Muscle of leg (tissue), 16 donors: ENCODE measurements at places on chromosomes 2 and 18.

GRCh38 chr2:132670496-132671150 is 618 bp upstream of the LYPD1 start:
- DNase-seq = peak; percentile 23

GRCh38 chr18:23585897-23586248 is 433 bp downstream of the NPC1 start:
- DNase-seq = no peak

DNA sequence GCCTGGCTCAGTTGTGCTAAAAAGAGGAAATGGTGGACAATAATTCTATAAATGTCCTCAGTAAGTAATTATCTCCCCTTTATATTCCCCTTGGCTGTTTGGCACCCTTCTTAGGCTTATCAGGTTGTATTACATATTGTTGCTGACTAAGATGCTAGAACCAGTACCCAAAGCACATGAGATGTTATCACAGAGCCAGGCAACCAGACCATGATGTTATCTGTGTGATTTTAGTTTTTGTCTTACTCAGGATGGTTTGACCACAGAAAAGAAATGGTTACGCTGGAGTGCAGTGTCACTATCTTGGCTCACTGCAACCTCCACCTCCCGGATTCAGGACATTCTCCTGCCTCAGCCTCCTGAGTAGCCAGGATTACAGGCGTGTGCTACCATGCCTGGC is 15.2 kb downstream of the R3HDM1 start:
- no peak for DNase-seq

DNA sequence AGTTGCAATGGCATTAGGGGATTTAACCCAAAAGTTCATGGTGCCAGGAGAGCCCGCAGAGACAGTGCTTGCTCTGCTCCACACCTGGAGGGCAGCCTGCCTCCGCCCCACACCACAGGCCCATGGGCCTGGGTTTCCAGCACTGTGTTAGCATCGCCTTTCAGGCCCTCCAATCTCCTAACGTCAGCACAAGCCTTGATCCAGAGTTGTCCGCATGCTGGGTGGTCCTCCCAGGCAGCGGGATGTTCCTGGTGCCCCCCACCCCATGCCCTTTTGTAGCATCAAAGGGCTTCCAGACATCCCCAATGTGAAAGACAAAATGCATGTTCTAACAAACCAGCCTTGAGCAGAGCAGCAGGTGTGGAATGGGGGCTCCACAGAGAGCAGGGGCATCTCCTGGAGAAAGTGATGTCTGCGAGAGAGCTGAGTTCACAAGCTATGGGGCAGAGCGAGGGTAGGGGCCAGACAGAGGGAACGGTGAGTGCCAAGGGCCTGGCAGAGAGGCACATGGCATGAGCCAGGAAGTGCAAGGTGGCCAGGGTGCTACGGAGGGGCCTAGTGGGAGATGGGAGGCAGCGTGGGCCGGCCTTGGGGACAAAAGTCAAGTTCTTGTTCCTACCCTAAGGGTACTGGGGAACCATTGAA is 119.2 kb downstream of the CYP26B1 start:
- no peak for DNase-seq

GRCh38 chr2:118822572-118822971 is 24.9 kb downstream of the EN1 start:
- DNase-seq = no peak

GRCh38 chr2:234490271-234491091 is 6.4 kb downstream of the ARL4C start:
- DNase-seq = no peak

DNA sequence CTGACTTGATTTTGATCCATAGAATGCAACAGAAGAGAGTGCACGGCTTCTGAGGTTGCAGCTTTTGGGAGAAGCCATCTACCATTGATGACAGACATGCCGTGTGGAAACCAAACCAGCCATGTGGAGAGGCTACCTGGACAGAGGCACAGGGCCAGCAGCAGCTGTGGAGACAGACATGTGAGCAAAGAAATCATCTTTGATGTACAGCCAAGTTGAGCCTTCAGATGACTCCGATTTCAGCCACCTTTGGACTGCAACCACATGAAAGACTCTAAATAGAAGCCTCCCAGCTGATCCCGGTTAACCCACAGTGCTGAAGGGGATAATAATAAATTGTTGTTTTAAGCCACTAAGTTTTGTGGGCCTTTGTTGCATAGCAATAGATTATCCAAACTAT is 54.2 kb downstream of the TSN start:
- peak; percentile 36 for DNase-seq

DNA sequence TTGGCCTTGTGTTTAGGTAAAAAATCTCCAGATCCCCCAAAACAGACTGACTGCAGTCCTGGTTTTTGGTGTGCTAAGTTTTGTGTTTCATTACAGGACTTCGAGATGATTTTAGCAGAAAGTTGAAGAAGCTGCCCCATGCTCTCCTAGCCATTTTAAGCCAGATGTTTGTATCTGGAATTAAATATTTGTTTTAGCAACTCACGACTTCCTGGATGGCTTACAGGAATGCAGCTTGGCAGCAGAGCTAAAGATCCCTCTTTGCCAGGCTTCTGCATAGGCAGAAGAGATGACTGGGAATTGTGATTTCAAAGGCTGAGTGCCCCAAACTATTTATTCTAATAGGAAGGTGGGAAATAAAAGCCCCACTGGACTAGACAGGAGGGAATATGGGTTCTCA is 31.1 kb downstream of the ONECUT2 start:
- DNase-seq = no peak

DNA sequence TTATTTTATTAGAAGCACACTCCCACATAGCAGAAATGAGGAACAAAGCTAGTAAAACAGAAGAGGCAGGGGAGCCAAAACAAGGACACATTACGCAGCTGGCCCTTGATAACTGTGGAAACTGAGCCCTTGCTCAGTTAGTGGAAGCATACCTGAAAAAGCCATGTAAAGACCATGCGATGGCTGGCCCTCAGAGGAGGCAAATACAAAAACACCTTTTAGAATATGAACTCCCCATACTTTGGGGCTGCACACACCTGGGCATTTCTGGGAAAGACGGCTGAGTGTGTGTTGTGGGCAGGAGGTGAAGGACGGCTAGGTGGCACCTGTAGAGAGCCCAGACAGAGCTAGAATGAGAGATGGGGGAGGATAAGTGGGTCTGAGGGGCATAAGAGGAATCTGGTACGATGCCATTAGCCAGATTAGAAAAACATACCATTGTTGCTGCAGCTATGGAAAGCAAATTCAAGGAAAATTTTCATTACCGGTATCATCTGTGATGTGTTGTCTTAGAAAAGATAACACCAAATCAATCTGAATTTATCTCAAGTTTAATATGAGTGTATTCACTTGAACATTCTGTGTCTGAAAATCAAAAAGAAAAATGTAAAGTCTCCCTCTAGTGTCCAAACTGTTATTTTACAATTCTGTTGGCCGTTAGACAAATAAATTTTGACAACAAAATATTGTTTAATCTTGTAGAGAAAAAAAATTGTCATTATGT is 45.2 kb upstream of the SULT1C3 start:
- DNase-seq = peak; percentile 15

- DNase-seq = no peak
Observed at GRCh38 chr2:241871538-241872312, 2.2 kb downstream of the RTP5 start.

- no peak for DNase-seq
Observed at GRCh38 chr2:134144651-134145050, 109.2 kb upstream of the MGAT5 start.

- peak; percentile 75 for DNase-seq
Observed at GRCh38 chr2:5365871-5366461, 326.2 kb upstream of the SOX11 start.
